ENCODE measurements at places on chromosomes 11 and 22. TPM values are rescaled to one million over a fixed set of nuclear protein-coding genes. Genes with fewer than 3 reads are reported as not detected.

TNNI2 gene
- total RNA-seq = not detected

BBOX1 gene
- not detected for total RNA-seq

TRMT2A gene
- total RNA-seq = 68.6 TPM

EXPH5 gene
- total RNA-seq = 9.2 TPM

SMARCB1 gene
- total RNA-seq = 149 TPM

C11orf65 gene
- 1.1 TPM for total RNA-seq

PGR gene
- total RNA-seq = 0.05 TPM

LSP1 gene
- 0.77 TPM for total RNA-seq

DNA sequence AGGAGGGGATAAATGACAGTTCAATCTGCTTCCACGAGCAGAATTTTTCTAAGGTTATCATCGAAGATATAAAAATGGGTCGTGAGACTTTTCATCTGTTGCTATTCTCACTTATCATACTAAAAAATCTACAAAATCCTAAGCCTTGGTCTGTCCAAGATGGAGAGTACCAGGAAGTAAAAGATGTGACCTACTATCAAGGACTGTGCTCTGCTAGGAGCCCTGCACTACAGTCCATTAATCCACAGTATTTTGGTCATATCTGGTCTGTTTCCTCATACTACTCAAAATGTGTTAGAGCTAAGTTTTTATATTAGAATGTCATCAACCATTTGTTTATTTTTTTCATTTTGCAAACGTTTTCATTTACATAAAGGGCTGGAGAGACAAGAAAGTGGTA is 79.4 kb downstream of the DDIAS start:
- DNase-seq = no peak

GRCh38 chr11:117083011-117083935 is 15.0 kb downstream of the SIK3 start:
- DNase-seq = no peak

DNA sequence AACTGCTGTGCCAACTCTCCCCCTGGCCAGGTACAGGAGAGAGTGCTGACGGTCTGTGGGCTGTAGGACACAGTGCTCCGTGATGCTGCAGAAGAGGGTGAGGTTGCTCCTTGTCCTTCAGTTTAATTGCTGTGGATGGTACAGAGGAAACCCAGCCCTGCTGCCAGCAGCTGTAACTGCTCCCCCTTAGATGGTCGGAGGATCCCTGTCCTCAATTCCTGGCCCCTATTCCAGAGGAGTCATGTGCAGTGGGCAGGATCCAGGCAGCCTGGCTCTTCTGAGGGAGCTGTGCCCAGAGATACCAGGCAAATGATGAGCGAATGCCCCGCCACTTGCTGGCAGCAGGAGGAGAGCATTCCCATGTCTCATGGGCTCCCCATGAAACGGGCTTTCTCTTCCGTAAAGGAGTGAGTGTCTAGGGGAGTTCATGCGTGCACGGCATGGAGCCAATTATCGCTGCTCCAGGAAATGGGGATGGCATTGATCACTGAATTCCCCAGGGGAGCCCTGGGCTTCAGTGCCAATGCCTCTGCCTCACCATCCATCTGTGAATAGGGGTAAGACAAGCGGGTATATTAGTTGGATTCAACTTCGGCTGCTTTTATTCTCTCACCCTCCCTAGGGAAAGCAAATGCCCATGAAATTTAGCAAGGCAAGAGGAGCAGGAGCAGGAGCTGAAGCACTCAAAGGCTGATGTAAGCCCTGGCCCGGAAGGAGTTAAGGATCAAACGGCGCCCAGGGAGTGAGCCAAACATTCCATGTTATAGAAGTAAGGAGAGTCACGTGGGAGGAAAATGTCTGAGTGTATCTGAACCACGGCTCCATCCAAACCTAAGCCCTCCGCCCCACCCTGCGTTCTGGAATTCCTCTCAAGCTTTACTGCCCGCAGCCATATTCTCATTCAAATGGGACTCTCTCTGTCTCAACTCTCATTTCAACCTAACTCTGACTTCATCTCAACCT is 51.0 kb upstream of the CSNK2A3 start:
- DNase-seq = no peak

DNA sequence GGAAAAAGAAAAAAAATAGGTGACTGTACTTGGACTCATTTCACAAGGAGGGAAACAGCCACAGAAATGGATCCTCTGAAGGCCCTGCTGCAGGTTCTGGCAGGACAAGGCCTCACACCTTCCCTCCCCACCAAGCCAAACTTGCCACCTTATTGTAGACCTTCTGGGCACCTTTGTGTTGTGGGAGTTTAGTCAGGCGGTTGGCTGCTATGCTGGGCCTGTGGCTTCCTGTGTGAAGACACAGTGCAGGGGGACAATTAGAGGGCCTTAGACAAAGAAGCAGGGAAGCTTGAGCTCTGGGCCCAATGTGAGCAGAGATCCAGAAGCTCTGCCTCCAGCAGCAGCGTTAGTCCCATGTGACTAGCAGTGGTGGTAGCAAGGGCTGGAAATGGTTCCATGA is 4.2 kb downstream of the RAB1B start:
- DNase-seq = no peak

DNA sequence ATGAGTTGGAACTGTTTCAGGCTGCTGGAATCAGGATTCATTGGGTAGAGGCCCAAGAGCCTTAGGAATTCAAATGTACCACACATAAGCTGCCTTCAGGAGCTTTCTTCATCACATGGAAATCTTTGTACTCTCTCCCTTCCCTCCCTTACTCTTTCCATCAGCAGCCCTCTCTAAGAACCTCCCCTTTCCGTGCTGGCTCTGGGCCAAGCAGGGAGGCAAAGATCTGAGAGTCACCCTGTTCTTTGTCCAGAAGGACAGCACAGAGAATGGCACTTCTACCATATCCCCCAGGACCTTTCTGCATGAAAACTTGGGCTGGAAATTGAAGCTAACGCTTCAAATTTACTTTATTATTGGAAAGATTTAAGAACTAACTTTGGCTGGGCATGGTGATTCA is 20.7 kb upstream of the TPBGL start:
- DNase-seq = no peak

- no peak for DNase-seq
Measured at GRCh38 chr22:35578836-35579575, 38.1 kb downstream of the MB start.

DNA sequence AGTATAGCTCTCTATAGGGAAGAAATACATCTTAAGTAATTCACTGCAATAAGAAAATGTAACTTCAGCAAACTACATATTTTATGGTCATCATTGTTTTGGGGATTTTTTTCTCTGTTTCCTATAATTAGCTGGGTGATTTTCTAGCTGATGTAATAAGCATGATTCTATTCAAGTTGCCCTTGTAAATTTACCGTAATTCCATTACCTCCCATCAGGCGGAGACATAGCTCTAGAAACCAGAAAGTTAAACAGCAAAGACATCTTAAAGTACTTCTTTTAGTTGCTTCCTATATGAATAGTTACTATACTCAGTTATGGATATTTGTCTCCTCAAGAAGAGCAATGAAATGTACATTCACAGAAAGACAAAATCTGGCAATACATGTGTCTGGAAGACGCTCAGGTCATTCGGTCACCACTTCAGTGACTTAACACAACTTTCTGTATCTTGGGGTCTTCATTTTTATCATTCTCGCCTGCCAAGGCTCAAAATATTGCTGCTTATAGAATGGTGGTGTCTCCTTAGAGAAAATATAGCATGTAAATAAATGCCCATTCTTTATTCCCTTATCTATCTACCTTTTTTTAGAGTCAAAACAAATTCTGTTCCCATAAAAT is 239.9 kb upstream of the ZC3H12C start:
- no peak for DNase-seq

DNA sequence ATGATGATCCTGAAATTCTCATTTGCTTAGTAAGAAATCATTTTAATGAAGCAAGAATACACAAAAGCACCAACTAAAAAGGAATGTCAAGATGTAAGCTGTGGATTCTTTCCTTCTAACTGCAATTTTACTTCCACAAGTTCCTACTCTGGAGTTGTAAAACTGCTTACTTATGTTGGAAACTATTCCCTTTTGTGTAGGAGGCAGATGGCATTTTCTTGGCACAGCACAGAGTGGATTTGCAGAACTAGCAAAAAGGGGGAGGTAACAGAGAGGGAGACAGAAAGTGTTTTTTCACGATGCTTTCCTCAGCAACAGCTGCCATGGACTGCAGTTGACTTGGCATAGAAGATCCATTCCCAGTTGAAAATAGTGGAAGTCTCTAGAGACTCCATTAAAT is 1112.0 kb upstream of the RAG2 start:
- no peak for DNase-seq

DNA sequence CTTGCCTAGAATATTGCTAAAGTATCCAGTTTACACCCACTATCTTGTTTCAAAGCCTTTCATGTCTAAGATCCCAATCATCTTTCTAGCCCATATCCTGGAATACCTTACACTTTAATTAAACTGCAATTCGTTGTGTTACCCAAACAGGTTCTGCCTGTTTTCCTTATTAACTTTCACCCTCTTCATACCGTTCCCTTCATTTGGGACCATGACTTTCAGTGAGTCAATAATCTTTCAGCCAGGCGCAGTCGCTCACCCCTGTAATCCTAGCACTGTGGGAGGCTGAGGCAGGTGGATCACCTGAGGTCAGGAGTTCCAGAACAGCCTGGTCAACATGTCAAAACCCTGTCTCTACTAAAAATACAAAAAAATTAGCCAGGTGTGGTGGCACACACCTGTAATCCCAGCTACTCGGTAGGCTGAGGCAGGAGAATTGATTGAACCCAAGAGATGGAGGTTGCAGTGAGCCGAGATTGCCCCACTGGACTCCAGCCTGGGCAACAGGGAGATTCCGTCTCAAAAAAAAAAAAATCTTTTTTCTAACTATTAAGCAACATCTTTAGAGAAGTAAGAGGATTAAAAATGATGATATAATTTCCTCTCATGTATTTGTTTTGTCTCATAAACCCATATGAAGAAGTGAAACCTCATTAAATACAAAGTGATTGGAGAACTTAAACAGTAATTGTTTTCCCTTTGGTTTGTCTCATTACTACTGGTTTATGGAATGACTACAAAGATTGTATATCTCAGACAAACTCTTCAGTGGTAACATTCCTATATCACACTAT is 20.7 kb downstream of the DMC1 start:
- DNase-seq = no peak

DNA sequence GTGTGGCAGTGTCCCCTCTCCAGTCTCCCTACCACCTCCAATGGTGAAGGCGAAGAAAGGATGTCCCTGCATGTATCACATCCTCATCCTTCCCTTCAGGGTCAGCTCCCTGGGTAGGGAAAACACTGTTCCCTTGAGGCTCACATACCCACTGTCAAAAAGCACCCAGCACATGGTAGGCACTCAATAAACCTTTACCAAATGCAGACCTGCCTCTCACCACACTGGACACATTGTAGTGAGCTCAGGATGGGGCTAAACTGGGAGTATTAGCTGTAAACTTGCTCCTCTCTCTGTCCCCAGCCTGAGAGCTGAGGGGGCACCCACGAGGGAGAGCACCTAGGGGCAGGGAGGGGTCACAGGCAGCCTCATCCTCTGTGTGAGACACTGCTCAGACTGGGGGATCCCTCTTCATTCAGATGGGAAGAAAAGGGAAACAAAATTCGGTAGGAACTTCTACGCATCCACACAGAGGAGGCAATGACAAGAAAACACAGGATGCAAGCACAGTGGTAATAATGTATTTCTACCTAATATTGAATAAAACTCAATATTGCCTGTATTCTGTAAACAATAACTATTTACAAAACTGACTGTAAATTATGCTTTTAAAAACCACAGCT is 101.6 kb upstream of the TOP3B start:
- no peak for DNase-seq

All from WTC11 (cell line).